ENCODE measurements at places on chromosomes 6 and 20.

DNA sequence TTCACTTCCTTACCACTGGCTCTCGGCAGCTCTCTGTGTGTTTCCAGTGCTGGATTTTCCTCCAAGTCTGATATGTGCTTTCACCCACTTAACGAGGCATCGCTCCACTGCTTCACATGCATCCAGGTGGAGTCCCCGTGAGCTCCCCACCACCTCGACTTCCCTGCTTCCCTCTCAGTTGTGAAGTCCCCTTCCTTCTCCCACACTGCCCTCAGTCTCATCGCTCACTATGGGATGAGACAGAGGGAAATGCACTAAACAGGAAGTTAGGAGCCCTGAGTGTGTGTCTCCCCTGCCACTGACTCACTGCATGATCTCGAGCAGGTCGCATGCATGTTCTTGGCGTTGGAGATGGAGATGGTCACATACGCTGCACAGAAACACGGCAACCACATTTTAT is 84.0 kb downstream of the MTHFD1L start:
- no peak for DNase-seq

- DNase-seq = no peak
Observed at GRCh38 chr6:43036712-43037111, 15.3 kb downstream of the RRP36 start.

DNA sequence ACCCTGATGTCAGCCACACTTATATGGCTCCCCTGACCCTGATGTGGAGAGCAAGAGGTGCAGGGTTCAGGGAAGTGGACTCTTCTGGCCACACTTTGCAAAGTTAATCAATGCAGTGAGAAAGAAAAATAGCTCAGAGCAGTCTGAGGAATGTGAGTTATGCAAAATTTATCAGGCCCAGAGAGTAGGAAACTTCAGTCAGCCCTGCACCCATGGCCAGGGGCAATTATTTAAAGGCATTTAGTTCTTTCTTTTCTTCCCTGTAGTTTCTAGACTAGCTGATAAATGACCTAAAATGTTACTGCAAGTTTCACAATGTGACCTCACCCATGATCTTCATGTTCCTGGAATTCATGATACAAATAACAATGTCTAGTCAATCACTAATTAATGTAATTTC is 143.7 kb upstream of the GGTLC1 start:
- no peak for DNase-seq

GRCh38 chr20:59001449-59002171 is 5.4 kb downstream of the CTSZ start:
- DNase-seq = no peak

DNA sequence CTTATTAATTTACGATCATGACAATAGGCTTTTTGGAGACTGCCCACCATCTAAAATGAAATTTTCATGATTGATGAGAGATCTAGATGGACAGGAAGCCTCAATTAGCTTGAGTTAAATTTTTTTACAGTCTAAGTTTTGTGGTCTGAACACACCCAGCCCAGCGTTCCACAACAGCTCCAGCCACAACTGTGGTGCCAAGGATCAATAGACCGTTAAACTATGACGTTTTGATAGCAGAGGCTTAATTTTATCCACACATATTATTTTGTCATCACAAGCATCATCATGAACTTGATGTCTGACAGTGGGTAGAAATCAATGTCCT is 5.5 kb upstream of the GABRR1 start:
- no peak for DNase-seq

DNA sequence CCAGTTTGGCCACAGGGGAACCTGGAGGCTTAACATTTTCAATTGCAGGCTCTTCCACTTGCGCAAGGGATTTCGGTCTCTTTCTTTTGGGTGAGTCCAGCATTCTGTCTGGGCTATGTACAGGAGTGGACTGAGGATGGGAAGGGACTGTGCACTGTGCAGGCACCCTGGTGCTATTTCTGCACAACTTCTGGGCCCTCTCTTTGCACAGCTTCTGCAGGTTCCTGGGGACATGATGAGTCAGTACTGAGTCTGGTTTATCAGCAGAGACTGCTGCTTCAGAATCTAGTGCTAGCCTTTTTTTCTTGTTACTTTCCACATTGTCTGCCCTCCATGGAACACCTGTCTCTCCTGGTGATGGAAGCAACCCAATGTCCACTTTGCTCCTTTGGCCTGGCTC is 78.5 kb upstream of the ASF1A start:
- DNase-seq = no peak

DNA sequence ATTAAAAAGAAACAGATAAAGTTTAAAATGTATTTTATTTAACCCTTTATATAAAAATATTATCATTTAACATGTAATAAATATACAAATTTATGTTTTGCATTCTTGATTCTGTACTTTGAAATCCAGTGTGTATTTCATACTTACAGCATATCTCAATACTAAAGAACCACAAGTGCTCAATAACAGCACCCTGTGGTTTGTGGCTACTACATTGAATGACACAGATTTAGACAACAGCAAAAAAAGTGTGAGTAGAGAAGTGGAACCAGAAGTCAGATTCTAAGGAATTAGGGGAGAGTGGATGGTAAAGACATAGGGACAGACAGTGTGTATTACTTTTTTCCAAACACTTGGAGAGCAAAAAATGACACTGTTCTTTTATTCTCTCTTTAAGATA is 524.5 kb downstream of the BMP2 start:
- no peak for DNase-seq

DNA sequence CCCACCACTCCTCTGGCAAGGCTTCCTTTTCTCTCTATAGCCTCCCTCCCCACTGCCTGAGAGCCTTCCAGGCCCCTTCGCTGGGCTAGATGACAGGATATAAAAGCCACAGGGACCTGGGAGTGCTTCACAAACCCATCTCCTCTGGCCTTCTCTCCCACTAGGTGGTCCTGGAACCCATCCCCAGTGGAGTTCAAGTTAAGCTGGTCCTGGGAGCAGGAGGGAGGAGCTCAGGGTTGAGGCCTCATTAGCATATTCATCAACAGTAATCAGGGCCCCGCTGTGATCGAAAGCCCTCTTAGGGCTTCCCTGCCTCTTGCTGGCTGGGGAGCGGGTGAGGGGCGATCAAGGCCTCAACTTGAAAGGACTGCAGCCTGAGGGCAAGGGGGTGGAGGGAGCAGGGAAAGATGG is 9.1 kb downstream of the EBF4 start:
- DNase-seq = no peak

GRCh38 chr6:118752803-118753202 is 101.4 kb upstream of the CEP85L start:
- DNase-seq = no peak

GRCh38 chr20:61822396-61822795 is 243.3 kb downstream of the TAF4 start:
- no peak for DNase-seq

- DNase-seq = no peak
Observed at GRCh38 chr6:165616116-165616515, 46.9 kb downstream of the PDE10A start.

GRCh38 chr20:61127311-61128039 is 124.6 kb upstream of the CDH4 start:
- no peak for DNase-seq

- no peak for DNase-seq
Observed at GRCh38 chr6:80163754-80164187, 57.3 kb downstream of the BCKDHB start.

GRCh38 chr6:121055572-121056163 is 278.6 kb downstream of the TBC1D32 start:
- no peak for DNase-seq

DNA sequence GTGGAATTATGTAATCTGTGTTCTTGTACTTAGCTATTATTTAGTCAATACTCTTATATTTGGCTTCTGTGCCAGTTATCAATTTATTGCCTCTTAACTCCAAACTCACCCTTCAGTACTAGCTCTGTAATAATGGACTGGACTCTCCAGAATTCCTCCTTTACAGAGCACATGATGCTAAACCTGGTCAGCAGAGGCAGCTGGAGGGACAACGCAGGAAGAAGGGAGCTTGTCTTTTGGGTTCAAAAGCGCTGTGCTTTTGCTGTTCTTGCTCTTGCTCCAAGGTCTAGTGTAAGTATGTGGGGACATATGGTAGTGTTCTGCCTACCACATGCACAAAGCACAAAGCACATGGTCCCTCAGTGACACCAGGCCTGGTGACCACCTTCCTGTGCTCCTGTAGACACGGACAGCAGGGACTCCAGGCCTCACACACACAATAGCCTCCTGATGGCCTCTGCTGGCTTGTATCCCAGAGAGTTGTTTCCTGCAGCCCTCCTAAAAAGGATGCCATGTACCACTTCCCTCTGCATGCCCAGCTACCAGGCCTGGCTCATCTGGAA is 46.1 kb downstream of the CHD6 start:
- DNase-seq = no peak

DNA sequence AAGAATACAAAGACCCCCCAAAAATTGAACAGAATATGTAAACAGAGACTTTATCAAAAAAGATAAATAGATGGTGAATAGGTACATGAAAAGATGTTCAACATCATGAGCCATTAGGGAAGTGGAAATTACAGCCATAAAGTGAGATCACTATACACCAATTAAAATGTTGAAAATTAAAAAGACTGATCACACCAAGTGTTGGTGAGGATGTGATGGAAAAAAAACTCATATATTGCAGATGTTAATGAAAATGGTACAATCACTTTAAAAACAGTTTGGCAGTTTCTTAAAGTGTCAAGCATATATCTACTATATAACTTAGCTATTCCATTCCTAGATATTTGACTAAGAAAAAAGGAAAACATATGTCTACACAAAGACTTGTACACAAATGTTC is 280.5 kb downstream of the DHX35 start:
- no peak for DNase-seq

DNA sequence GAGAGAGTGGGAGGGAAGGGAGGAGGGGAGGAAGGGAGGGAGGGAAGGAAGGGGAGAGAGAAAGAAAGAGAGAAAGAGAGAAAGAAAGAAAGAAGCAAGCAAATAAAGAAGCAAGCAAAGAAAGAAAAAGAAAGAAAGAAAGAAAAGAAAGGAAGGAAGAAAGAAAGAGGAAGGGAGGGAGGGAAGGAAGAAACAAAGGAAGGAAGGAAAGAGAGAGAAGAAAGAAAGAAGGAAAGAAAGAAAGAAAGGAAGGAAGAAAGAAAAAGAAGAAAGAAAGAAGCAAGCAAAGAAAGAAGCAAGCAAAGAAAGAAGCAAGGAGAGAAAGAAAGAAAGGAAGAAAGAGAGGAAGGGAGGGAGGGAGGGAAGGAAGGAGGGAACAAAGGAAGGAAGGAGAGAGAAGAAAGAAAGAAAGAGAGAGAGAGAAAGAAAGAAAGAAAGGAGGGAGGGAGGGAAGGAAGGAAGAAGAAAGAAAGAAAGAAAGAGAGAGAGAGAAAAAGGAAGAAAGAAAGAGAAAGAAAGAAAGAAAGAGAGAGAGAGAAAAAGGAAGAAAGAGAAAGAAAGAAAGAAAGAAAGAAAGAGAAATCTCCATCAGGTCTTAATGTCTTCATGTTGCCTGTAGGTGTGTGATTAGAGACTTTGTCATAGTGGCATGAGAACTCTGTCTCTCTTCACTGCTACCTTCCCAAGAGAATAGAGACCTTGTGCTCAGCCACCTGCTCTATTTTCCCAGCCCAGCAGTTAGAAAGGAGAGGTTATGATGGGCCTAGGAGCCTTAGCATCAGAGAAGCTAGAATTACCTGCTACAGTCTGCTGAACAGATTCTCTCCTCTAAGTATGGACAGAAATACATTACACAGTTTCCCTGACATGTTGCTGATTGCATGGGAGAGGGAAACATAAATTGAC is 5.0 kb downstream of the SEMG1 start:
- DNase-seq = no peak

- no peak for DNase-seq
Observed at GRCh38 chr20:37223053-37223452, 38.6 kb downstream of the GHRH start.

- peak; percentile 77 for DNase-seq
Observed at GRCh38 chr20:58888521-58889333, 36.2 kb downstream of the GNAS start.

- no peak for DNase-seq
Observed at GRCh38 chr20:25058847-25059810, 1.2 kb upstream of the ACSS1 start.

- DNase-seq = no peak
Observed at GRCh38 chr6:2917801-2918445, 14.8 kb upstream of the SERPINB9 start.

GRCh38 chr20:60627751-60628565 is 624.1 kb upstream of the CDH4 start:
- no peak for DNase-seq

GRCh38 chr6:49923826-49924225 is 40.1 kb downstream of the DEFB114 start:
- no peak for DNase-seq

GRCh38 chr6:5398530-5398929 is 137.2 kb downstream of the FARS2 start:
- no peak for DNase-seq

DNA sequence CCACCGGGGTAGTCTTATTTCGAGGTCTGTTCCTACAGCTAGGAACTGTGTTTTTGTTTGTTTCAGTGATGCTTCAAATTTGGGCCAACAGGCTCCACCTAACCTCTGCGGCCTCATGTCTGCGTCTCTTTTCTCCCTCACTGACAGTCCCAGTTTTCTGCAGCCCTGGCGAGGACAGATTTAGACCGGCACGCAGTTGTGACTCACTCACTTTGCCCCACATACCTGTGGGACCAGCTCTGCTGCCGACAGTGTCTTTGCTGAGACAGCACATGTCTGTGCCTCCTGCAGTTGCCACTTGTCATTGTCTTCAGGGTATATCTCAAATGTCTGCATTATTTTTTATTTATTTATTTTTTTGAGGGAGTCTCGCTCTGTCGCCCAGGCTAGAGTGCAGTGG is 29.2 kb downstream of the OSBPL2 start:
- DNase-seq = no peak

GRCh38 chr6:45917439-45917838 is 98.2 kb downstream of the CLIC5 start:
- DNase-seq = no peak

DNA sequence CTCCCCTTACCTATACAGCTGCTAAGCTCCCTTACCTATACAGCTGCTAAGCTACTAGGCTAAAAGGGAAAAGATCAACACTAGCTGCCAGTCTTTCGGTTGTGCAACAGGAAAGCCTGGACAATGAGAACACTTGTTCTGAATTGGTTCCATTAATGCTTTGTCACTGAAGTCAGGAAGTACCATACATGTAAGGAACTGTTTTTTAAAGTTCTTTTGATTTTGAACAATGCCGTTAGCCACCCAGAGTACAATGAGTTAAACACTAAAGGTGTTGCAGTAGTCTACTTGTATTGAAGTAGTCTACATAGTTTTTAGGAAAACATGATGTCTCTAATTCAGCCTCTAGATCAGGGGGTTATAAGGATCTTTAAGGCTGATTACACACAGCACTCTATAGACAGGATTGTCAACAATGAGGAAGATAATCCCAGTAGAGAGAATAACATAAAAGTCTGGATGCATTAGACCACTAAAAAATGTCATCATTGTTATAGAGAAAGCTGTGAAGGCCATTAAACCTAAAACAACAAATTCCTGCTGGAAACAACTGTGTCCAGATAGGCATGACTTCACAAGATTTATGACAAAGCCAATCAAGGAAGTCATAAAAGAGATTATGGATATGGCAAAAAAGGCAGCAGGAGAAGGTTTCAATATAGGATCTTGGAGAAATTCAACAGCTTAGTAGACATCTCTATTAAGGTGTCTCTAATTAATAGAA is 306.3 kb downstream of the PHF3 start:
- no peak for DNase-seq

All from activated gamma-delta T cell (primary cell).